ENCODE measurements at places on chromosomes 3 and 15.

DNA sequence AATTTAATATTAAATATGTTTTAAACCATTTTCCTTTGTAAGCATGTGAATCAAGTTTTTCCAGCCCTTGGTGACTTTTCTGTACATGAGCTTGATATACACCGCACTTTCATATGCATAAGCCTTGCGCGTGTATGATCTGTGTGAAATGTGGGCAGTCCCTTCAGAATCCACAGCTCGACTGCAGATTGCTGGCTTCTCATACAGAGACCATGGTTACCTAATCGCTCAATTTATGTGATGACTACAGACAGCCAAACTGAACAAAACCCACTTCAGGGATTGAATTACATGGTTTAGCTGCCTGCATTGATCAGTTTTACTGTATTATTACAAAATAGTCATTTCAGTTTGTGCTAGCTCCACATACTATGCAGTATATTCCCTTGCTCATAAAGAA is 212.3 kb upstream of the NECTIN3 start:
- DNase-seq: no peak

GRCh38 chr3:27581852-27582251 is 97.7 kb upstream of the SLC4A7 start:
- DNase-seq: no peak

- DNase-seq: no peak
These were observed 74.7 kb downstream of the SPATA16 start for GRCh38 chr3:173066044-173067004.

DNA sequence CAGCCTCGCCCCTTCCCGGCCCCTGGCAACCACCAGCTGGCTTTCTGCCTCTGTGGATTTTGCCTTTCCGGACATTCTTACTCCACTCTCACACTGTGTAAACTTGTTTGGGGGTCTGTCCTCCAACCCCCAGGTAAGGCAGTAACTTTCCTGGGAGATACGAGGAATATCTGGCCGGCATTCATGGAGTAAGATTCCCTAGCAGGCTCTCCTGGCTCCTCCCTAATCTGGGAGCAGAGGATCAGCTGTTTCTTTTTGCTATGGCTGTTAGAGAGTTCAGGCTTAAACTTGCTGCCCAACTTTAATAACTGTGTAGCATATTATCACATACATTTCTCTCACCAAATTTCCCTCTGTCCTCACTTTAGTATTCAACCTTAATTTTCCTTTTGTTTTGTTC is 64.3 kb downstream of the IGF2BP2 start:
- no peak for DNase-seq

DNA sequence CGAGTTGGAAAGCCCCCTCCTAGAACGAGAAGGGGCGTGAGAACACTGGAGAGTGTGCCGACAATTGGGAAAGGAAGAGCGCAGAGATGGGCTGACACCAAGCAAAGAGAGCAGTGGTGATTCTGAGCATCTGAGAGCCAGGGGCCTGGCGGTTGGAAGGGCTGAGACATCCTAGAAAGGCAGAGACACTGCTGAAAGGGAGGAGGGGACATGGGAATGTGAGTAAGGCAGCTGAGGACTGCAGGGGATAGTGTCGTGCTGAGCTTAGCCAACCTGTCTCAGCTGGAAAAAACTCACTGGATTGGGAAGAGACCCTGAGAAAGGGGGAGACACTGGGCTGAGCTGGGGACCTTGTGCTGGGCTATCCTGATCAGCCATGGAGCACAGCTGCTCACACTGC is 58.1 kb upstream of the SLC6A6 start:
- DNase-seq: no peak

GRCh38 chr3:158864492-158864891 is 62.6 kb downstream of the MFSD1 start:
- no peak for DNase-seq

- no peak for DNase-seq
These were observed 23.6 kb upstream of the TRIM59 start for GRCh38 chr3:160473221-160473620.
